ENCODE measurements at places on chromosomes 5 and 9. TPM values are rescaled to one million over a fixed set of nuclear protein-coding genes. Genes with fewer than 3 reads are reported as not detected.

ZSWIM6 gene
- total RNA-seq: 12.1 TPM

FBP2 gene
- not detected for total RNA-seq

WDR31 gene
- total RNA-seq: 0.51 TPM

BDP1 gene
- total RNA-seq: 18.2 TPM

CCL21 gene
- total RNA-seq: not detected

ADGRD2 gene
- not detected for total RNA-seq

NUTM2F gene
- total RNA-seq: not detected

GPR150 gene
- total RNA-seq: 1.6 TPM

GLRA1 gene
- not detected for total RNA-seq

ARAP3 gene
- total RNA-seq: 0.83 TPM

TEK gene
- 3.3 TPM for total RNA-seq

GRXCR2 gene
- not detected for total RNA-seq

TNC gene
- 29.6 TPM for total RNA-seq

MRPL50 gene
- total RNA-seq: 13.5 TPM

Data from LHCN-M2 (cell line).